NCI-H2081 (cell line): ENCODE measurements at places on chromosomes 3 and 15.

GRCh38 chr3:187667526-187667925 is 2.7 kb downstream of the SST start:
- DNase-seq, result peak; percentile 45

DNA sequence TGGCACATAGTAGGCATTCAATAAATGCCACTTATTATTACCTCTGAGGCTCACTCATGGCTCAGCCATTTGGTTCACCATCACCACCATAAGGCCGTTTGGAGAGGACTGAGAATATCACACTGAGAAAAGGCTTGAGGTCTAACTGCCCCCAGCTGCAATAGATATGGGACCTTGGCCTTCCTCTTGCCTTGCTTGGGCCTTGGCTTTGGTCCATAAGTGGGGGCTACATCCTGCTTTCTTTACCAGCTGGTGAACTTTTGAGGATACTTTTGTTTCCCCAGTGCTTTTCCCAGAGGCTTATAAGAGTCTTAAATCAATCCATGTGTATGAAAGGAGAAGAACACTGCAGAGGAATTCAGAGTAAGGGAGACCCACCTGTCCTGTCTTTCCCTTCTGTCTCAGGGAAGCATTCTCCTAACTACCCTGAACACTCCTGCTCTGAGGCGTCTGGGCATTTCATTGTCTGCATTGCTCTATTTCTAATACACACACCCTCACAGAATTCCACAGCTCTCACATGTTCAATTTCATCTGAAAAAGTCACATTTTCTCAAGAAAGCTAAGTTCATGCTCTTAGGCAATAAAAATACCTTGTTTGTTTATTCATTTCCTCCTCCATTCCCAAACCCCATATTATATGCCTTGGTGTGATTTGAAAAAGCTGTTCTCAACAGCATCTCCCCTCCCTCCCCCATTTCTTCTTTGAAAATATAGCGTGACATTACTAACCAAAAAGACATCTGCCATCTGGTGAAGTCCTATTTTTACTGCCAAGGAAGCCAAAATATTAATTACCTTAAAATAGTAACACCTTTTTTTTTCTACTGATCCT is 22.5 kb upstream of the KCNMB2 start:
- no peak for DNase-seq

- DNase-seq, result no peak
These were observed 14.3 kb upstream of the BCL6 start for GRCh38 chr3:187759601-187760000.

DNA sequence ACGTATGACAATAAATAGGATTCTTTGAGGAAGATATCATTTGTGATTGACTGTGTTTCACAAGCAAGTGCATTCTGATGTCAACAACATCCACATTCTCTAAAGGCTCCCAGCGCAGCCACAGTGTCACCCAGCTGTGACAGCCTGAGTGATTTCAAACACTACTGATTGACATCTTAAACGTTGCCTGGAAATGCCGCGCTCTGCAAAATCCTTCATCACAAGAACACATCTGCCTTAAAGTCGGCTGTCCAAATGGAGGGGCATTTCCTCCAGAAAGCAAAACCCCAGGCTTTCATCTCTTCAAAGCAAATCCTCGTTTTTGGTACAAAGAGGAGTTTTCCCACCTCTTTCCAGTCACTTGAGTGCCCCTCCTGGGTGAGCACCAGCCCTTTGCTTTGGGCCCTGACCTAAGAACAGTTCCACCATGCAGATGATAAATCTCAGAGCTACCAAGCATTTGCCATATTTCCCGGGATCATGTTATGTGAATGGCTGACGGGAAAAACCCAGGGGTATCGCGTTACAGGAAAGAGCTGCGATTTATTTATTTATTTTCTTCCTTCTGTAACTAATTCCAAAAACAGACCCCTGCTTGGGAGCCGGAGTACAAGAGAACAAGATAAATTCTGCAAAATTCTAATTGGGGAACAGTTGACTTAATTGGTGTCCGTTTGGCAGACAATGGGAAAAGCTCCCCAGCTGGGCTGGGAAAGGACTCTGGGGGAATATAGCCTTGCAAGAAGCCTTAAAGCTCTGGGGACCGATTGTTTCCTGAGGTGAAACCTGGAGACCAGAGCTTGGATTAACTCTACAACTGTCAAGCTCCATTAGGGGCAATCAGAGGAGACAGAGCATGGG is 703.8 kb upstream of the NR2F2 start:
- no peak for DNase-seq

- DNase-seq, result no peak
These were observed 6.8 kb downstream of the RAB6B start for GRCh38 chr3:133888726-133889340.

DNA sequence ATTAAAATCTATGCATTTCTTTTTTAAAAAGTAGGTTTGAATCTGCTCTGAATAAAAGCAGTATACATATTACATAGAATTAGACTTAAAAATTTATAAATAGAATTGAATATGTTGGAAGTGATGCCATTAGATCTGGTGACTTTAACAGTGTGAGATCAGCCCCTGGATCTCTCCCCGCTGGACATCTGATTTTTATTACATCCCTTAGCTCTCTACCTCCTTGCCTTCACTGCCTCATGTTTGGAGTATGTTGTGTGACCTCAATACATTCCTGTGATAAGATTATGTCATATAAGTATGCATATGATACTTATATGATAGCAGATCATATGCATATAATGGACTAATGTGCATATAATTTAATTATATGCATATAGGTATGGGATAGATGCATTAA is 643.4 kb upstream of the NR2F2 start:
- DNase-seq, result no peak

DNA sequence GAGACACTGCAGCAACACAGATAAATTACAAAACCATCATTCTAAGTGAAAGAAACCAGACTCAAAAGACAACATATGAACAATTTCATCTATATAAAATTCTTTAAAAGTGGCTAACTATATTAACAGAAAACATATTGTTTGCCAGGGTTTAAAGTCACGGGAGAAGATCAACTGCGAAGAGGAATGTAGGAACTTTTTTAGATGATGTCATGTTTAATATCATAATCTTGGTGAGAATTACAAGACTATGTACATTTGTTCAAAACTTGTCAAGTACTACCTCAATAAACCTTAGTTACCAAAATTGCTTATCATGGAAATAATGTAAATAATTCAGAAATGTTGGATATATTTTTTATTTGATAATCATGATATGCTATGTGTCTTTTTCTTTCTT is 395.1 kb upstream of the PLSCR5 start:
- no peak for DNase-seq

GRCh38 chr15:35477312-35478262 is 68.4 kb downstream of the DPH6 start:
- DNase-seq, result no peak

DNA sequence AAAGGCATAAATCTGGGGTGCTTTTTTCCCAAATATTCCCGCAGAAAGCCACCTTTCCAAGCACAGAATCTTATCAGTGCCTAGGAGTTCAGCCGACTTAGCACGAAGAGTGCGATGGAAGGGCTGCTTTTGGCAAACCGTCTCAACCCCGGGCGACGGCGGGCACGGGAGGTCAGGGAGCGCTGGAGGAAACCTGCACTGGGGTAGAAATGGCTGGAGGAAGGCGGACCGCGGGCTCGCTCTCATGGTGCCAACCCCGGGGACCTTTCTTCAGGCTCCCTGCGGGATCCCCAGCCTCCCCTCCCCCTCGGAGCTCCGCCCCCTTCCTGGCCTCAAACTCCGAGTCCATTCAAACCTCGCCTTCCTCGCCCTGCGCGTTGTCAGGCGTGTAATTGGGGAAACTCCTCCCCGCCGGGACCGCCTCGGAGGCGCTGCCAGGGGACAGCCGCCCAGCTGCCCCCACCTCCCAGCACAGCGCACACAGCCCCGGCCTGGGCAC is at the start of gene GABRG3:
Gene GABRG3, plus strand, starts transcription at position 470 of the 499 bp plus-strand sequence.
- peak; percentile 36 for DNase-seq
